ENCODE measurements at places on chromosomes 3 and 15.

- DNase-seq = no peak
Observed at GRCh38 chr3:53122933-53123305, 7.3 kb downstream of the RFT1 start.

GRCh38 chr3:186220911-186221645, 112.2 kb upstream of the ETV5 start:
- DNase-seq = no peak

DNA sequence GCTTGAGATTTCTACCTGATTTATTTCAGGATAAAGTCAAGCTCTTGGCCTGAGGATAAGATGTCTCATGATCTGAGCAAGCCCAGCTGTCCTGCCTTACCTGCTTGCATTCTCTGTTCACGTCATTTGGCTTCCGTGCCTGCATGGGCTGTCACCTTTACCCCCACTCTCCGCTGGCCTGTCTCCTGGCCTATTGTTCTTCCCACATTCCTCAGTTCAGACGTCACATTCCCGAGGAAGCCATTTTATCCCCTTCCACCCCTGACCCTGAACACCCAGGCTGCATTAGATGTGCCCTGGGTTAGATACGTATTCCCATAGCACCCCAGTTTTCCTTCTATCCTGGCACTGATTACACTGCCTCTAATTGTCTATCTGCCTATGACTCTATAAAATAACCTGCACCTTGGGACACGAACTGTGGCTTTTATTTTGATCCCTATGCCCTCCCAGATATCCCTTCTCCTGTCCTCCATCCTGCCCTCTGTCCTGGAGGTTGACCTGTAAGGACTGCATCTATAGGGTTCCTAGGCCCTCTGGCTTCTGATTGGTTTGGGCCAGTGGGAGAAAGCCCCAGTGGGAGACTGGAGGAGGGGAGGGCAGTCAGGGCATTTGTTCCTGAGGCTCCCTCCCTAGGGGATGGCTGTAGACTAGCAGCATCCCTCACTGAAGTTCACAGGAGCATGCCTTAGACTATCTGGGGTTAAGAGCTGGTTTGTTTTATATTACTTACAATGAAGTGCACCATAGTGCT, 19.2 kb upstream of the UBE2Q2 start:
- no peak for DNase-seq

DNA sequence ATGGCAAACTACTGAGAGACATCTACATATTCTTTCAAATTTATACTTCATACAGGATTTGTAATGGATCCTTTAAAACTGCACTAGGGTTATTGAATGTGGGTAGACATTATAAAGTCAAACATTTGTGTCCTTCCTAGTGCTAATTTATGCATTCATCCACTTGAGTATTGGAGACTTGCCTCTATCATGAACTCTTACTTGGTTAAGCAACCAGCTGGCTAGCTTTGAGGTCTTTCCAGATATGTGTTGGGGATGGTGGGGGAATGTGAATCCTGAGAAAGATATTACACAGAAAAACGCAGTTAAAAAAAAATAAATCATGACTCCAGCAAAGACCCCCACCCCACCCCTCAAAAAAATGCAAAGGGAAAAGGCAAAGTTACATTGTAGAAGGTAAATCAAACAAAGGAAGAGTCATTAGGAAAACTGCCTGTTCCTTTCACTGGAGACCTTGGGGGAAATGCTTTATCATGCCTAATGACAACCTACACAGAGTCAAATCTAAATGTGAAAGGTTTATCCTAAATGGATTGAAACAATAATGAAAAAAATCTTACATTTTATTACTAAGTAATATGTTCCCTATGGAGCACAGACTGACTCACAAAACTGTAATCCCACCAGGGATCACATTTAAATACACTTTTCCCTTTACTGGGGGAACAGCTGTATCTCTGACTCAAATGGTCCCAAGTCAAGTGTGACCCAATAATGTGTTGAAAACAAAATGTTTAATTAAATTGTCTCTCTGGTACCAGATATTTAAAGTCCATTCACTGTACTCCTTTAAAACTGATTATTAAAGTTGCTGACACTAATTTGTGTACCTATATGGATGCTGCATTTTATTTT, 522.3 kb downstream of the ROBO1 start:
- DNase-seq = no peak
